ENCODE measurements at places on chromosomes 3 and 15.

DNA sequence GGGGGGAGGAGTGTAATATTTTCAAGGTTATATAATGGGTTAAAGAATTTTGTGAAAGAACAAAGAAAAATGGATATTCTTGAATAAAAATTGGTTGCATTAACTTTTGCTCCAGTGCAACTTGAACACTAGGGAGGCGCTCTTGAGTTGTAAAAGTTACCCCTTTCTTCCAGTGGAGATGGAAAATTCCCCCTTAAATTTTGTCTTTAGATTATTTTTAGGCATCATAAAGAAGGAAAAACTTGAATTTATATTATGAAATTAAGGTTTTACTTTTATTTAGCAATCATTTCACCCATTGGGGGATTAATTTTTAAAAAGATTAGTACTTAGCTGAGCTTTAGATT lies 550 bp upstream of the CHD2 start:
- DNase-seq: no peak

GRCh38 chr15:72727154-72727553 lies 41.1 kb downstream of the BBS4 start:
- no peak for DNase-seq

GRCh38 chr15:68990992-68991500 lies 23.4 kb upstream of the NOX5 start:
- DNase-seq: no peak

GRCh38 chr3:56890448-56891091 lies 88.8 kb upstream of the ARHGEF3 start:
- no peak for DNase-seq

DNA sequence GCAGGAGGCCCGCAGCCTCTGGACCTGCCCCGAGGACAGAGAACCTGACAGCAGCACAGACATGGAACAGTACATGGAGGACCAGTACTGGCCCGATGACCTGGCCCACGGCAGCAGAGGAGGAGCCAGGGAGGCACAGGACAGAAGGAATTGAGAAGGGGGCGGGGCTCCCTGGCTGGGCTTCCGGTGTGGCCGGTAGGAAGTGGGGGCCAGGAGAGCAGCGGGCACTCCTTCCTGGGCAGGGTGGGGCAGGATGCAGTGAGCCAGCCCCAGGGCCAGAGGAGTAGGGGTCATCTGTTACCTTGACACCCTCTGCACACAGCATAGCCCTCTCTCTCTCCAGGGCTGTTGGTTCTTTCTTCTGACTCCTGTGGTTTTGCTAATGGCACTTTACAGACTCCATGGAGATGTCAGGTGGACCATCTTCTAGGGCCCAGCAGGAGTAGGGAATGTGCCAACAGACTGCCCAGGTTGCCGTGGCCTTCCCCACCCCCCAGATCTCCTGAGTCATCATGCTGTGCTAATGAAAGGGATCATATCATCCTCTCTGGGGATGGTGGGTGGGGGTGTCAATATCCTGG lies 8.6 kb upstream of the ISG20 start:
- DNase-seq: no peak

GRCh38 chr15:93360318-93360717 lies 271.3 kb upstream of the RGMA start:
- DNase-seq: no peak

DNA sequence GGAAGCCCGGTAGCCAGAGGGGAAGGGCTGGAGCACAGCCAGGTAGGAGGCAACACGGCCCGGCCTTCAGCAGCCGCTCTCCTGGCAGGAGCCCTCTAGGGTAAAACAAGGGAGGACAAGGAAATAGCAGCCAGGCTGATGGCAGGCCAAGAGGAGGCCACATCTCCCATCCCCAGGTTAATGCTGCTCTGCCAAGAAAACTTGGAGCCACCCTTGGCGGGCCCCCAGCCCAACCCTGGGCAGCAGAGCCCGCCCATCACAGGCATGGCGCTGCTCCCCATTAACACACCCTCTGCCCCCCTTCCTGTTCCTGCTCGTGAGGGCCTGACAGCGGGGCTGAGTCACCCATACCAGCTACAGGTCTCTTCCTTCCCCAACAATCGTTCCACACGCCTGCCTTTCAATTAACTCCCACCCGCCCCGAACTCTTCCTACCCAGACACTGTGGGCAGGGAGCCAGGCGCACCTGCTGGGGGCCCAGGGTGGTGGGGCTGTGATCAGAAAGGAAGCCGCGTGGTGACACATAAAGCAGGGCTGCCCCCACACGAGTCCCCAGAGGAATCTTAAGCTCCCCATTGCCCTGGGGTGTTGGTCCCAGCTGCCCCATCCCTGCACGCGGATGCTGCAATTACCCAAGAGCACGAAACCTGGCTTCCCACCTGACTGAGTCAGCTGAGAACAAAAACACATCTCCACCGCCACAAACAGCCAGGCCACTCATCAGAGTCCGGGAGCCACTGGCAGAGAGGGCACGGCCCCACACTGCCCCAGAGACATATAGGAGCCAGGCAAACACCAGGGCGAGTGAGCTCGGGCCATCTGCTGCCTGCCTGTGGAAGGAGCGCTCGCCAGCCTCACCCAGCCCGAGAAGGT lies at the start of gene C15orf62:
Gene C15orf62, plus strand, starts transcription at position 707 of the 873 bp plus-strand sequence. CDS start 516 bp downstream, outside the sequence.
- DNase-seq: peak; percentile 27

GRCh38 chr3:20990896-20991295 lies 760.1 kb downstream of the ZNF385D start:
- no peak for DNase-seq

- DNase-seq: peak; percentile 71
Observed at GRCh38 chr3:87503900-87504498, 227.6 kb upstream of the POU1F1 start.

GRCh38 chr3:85254738-85255137 lies 295.9 kb downstream of the CADM2 start:
- no peak for DNase-seq

GRCh38 chr15:58392141-58392540 lies 39.6 kb upstream of the LIPC start:
- DNase-seq: no peak

GRCh38 chr3:190217081-190217480 lies 96.4 kb upstream of the P3H2 start:
- no peak for DNase-seq

DNA sequence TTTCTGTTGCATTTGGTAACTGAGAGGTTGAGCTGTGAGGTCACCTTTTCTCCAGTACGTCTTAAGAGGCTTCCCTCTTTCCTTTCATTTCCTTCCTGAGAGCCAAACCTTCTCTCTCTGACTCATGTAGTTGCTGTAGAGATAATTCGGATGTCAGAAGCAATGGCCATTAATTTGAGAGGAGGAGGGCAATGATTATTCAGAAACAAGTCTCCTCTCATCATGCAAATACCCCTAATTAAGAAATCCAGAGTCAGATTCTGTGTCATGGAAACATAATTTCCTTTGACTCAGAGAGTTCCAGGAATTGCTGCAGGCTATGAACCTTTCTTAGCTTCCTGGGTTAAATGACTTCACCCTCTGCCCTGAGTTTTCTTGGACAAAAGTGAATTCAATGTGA lies 59.0 kb upstream of the GSK3B start:
- no peak for DNase-seq
